Cardiac septum (tissue), 1 donor: ENCODE measurements at places on chromosomes 12 and 14. TPM values are rescaled to one million over a fixed set of nuclear protein-coding genes. Genes with fewer than 3 reads are reported as not detected.

- DNase-seq: no peak
Observed at GRCh38 chr12:22002430-22002829, 43.6 kb upstream of the CMAS start.

- DNase-seq: no peak
Observed at GRCh38 chr12:10641735-10642500, 28.5 kb upstream of the MAGOHB start.

GRCh38 chr12:22856178-22856577 is 231.2 kb downstream of the ETNK1 start:
- DNase-seq: no peak

DNA sequence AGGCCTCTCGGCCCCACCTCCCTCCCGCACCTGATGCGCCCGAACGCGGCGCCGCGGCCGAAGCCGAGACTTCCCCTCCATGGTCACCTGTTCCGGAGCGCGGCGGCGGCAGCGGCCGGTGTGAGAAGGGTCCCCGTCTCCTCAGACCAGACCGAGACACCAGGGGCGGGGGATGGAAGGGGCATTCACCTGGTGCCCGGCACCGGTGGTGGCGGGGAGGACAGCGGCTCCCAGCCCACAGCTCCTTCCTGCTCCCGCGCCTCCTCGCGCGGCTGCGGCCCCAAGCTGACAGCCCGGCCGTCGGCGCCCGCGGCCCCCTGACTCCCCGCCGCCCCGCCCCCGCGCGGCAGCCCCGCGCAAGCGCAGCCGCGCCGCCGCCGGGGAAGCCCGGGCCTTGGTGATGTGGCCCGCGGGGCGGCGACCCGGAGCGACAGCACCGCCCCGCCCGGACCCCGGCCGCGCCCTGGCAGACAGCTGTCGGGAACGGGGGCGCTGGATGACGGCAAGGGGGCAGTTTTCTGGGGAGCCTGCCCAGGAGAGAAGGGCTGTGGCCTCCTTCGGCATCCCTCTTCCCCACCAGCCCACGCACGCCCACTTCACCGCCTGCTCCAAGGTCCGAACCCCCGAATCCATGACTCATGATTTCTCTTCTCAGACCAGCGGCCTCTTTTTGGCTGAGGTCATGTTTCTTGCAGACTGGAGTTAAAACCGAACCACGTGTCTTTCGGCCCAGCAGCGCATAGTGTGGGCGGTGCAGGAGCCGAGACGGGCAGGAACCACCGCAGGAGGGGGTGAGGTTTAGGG is at the start of gene SLC41A2:
TSS of gene SLC41A2 (minus strand) at position 290 of the 804 bp plus-strand sequence. CDS start 29,763 bp downstream, outside the sequence.
- peak; percentile 83 for DNase-seq

DNA sequence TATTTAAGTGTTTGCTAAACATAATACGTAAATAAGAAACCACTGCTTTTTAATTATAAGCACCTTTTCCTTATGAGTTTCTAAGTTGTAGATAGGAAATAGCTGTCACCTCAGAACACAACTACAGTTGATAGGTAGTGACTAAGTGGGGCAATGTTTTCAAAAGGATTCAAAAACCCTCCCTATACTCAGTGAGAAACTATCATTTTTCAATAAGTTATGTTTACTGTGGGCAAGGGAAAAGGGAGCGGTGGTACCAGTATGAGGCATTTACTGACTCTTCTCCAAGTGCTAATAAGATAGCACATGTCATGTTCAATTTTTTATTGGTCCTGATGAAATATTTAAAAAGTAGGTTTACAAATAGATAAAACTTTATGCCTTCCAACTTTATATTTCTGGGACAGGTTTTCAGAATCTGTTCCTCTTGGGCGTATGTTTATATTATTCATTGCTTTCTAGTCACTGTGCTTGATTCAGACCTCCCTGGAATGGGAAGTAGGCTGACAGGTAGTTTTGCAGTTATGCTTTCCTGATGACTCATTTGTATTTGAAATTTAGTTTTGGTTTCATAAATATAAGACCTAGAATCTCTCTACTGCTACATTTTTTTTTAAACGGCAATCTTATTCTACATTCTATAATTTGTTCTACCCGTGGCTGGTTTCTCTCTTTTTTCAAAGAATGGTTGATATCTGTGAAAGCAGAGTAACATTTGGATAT is 153.1 kb downstream of the TMEM117 start:
- DNase-seq: no peak

DNA sequence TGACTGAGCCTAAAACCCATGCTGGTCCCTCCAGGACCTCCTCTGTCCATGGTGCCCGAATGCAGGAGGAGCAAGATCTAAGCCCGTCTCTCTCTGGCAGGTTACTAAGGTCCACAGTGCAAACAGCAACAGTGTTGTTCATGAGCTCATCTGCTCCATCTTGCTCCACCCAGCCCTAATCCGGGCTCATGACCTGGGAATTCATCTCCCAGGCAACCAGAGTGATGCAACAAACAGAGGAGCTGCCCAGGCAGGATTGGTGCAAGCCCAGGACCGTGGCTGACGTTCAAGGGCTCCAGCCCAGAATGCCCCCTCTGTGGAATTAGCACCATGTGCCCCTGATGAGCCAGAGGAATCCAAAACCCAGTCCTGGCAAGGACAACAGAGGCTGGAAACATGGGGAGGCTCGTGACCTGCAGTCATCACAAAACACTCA is 29.9 kb downstream of the HSPB8 start:
- DNase-seq: peak; percentile 83

DNA sequence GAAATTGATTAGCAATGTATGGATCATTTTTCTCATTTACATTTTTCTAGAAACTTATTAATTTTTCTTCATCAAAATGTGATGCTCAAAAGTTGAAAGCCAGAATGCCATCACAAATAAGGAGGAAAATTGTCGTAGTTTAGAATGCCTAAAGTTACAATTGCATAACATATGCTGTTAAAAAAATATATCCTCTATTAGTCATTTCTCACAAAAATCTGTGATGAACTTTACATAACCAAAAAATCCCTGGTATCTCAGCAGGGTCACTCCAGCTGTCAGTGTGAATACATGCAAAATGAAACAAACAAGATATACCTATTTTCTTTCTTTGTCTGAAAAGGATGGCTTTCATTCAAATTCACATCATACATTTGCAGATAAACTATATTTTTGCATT is 358.9 kb downstream of the PAWR start:
- DNase-seq: no peak

DNA sequence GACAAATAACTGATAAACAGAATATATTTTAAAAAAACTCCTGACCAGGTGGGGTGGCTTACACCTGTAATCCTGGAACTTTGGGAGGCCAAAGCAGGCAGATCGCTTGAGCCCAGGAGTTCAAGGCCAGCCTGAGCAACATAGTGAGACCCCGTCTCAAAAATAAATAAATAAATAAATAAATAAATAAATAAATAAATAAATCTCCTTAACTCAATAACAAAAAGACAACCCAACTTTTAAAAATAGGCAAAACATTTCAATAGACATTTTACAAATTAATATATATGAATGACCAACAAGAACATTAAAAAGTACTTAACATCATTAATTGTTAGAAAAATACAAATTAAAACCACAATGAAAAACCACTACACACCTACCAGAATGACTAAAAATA is 56.2 kb upstream of the CAPRIN2 start:
- DNase-seq: no peak

- DNase-seq: no peak
Observed at GRCh38 chr12:62866451-62867082, 68.4 kb downstream of the PPM1H start.

- DNase-seq: no peak
Observed at GRCh38 chr12:25364529-25365339, 114.0 kb upstream of the KRAS start.

DNA sequence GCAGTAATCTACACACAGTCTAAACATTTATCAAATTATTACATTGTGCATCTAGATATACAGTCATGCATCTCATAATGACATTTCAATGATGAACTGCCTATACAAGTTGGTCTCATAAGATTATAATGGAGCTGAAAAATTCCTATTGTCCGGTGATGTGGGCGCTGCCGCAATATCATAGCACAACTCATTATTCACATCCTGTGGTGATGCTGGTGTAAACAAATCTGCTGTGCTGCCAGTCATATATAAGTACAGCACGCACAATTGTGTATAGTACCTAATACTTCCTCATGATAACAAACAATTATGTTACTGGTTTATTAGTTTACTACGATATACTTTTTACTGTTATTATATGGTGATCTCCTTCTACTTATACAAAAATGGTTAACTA is 768.8 kb upstream of the NOVA1 start:
- DNase-seq: no peak

DAZAP2 gene
- 169 TPM for total RNA-seq

CAPZA3 gene
- not detected for total RNA-seq

TOGARAM1 gene
- 16.3 TPM for total RNA-seq

- no peak for DNase-seq
Observed at GRCh38 chr14:90454041-90455000, 57.5 kb downstream of the CALM1 start.

DNA sequence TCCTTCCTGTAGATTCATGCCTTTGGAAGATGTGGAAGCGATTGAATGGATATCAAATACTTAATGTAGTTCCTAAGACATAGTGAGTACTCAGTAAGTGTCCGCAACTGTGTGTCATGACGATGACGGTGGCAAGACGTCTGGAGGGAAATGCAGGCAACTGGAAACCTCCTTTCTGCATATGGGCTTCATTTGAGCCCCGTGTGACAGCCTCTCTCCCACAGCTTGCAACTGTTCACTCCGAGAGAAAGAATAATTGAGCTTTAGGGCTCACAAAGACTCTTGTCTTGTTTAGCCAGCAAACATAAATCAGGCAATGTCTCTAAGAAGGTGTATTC is 6.9 kb downstream of the CFAP251 start:
- no peak for DNase-seq
